ENCODE measurements at places on chromosomes 13 and 19. TPM values are rescaled to one million over a fixed set of nuclear protein-coding genes. Genes with fewer than 3 reads are reported as not detected.
A peak's percentile ranks its signal among the peaks of the same experiment; 100 is the strongest.

The SLC5A5 gene
- total RNA-seq, result 1.0 TPM

The TTC9B gene
- not detected for total RNA-seq

- peak; percentile 60 for DNase-seq
Observed at GRCh38 chr13:78978381-78978998, 319.5 kb upstream of the OBI1 start.

GRCh38 chr19:48681127-48681470 lies 8.3 kb upstream of the NTN5 start:
- DNase-seq, result no peak
